Hindlimb muscle (tissue), 1 donor: ENCODE measurements at places on chromosomes 13 and 19.
A peak's percentile ranks its signal among the peaks of the same experiment; 100 is the strongest.

DNA sequence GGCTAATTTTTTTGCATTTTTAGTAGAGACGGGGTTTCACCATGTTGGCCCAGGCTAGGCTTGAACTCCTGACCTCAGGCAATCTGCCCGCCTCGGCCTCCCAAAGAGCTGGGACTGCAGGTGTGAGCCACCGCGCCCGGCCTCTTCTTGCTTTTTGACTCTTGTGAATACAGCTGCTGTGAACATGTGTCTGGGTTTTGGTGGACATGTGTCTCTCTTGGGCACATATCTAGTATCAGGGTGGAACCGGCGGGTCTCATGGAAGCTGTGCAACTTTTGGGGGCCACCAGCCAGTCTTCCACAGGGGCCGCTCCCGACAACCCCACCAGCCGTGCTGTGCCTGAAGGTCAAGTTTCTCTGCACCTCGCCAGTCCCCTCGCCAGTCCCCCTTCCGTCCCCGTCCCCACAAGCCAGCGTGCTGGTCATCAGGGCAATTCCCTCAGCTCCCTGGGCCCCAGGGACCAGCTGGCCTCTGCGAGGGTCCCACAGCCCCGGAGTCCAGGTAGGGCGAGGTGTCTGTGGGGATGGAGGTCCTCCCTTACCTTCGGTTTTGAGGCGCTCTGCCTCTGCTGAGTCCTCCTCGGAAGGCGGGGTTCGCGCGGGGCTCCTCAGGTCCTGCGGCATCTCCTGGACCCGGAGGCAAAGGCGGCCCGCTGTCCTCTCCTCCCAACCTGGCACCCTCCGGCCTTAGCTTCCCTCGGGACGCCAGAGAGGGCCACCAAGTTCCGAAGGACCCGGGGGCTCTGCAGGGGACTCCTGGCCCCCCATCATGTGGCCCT lies 16.3 kb downstream of the SGTA start:
- DNase-seq = no peak

DNA sequence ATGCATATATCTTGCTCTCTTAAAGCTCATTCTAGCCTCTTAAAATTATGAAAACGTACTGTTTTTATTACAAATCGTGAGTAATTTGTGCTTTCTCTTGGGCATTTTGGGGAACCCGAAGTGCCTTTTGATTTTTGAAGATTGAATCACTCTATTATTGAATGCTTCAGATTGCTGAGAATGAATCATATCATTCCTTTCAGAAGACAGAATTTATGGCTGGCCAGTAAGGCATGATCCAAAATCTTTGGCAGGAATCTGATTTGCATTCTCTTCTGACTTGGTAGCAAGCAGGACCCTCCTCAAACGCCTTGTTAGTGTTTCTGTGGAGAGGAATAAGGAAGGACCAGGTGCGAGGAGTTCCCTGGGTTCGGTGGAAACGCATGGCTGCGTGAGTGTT lies 49.5 kb downstream of the STARD13 start:
- no peak for DNase-seq

- no peak for DNase-seq
Observed at GRCh38 chr13:47671776-47672175, 329.3 kb downstream of the SUCLA2 start.

GRCh38 chr13:50071379-50071778 lies 56.1 kb downstream of the KCNRG start:
- no peak for DNase-seq

- no peak for DNase-seq
Observed at GRCh38 chr13:100394005-100394695, 194.4 kb downstream of the GGACT start.

- no peak for DNase-seq
Observed at GRCh38 chr19:33628921-33629825, 7.4 kb downstream of the CHST8 start.

DNA sequence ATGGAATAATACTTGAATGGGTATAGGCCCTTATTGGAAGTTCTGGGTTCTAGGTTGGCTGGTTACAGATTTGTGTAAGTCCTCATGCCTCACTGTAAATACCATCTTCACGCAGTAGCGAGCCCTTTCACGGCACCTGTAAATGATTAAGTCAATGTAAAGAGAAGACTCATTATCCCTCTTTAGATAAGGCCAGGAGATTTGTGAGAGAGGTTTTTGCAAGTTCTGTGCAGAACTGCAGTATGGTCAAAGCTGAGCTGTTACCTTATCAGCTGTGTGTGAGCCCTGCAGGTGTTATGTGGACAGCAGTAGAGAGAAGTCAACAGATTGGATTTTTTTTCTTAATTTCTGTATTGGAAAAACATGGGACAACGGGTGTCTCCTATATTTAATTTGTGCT lies 141.6 kb downstream of the SHISA2 start:
- no peak for DNase-seq

DNA sequence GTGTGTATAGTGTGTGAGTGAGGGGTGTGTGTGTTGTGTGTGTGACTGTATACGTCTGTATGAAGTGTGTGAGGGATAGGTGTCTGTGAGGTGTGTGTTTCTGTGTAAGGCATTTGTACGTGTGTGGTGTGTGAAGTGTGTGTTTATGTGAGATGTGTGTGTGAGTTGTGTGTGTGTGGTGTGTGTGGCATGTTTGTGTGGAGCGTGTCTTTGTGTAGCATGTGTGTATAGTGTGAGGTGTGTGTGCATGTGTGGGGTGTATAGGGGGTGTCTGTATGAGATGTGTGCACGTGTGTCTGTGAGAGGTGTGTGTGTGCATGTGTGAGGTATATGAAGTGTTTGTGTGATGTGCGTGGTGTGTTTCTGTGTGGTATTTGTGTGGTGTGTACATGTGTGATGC lies 13.2 kb upstream of the TNFRSF19 start:
- no peak for DNase-seq

GRCh38 chr19:45443462-45444317 lies 20.0 kb upstream of the ERCC1 start:
- DNase-seq = peak; percentile 83

DNA sequence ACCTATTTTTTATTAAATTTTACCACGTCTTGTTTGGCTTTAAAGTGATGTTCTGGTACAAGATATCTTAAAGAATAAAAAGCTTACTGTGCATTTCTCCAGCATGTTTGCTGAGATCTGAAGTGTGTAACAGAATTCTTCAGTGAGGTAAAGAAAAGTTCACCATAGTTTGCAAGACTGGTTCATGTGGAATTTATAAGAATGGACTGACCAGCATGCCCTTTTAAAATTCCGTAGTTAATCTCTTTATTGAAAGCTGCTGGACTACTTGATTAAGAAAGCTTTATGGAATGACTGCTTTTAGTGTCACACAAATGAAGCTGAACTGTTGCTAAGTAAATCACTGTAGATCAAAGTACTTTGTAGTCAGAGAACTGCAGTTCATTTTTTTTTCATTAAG lies 119.2 kb downstream of the GPC6 start:
- DNase-seq = no peak

- DNase-seq = no peak
Observed at GRCh38 chr19:7385062-7385461, 36.3 kb downstream of the ARHGEF18 start.

DNA sequence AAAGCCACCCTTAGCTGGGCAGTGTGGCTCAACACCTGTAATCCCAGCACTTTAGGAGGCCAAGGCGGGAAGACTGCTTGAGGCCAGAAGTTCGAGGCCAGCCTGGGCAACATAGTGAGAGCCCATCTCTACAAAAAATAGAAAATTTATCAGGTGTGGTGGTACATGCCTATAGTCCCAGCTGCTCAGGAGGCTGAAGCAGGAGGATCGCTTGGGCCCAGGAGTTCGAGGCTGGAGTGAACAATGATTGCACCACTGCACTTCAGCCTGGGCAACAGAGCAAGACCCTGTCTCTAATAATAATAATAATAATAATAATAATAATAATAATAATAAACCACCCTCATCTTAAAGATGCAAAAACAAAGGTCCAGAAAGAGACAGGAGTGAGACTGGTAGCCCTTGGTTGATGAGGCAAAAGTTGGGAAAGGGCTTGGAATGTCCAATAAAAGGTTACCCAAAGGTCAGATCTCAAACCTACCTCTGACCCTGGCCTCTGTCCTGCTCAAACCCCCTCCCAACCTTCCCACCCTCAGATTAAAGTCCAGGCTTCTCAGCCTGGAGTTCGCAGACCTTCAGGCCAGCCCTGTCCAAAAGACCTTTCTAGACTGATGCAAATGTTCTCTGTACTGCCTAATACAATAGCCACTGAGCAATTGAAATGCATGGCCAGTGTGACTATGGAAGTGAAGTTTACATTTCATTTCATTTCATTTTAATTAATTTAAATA lies 9.1 kb downstream of the ZNF575 start:
- DNase-seq = no peak

DNA sequence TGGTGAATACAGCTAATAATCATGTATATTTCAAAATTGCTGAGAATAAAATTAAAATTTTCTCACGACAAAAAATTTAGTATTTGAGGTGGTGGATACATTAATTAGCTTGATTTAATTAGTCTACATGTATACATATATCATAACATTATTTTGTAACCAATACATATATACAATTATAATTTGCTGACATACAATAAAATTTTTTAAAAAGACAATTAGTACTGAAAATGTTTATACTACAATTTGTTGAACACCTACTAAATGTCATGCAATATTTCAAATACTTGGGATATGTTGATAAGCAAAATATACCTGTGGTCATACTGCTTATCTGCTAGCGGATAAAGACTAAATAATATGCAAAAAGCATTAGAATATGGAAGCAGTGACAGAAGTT lies 586.5 kb downstream of the SLITRK6 start:
- DNase-seq = no peak

- no peak for DNase-seq
Observed at GRCh38 chr13:101751488-101751887, 299.0 kb downstream of the ITGBL1 start.

GRCh38 chr13:24148414-24149235 lies 11.9 kb upstream of the SPATA13 start:
- DNase-seq = no peak

DNA sequence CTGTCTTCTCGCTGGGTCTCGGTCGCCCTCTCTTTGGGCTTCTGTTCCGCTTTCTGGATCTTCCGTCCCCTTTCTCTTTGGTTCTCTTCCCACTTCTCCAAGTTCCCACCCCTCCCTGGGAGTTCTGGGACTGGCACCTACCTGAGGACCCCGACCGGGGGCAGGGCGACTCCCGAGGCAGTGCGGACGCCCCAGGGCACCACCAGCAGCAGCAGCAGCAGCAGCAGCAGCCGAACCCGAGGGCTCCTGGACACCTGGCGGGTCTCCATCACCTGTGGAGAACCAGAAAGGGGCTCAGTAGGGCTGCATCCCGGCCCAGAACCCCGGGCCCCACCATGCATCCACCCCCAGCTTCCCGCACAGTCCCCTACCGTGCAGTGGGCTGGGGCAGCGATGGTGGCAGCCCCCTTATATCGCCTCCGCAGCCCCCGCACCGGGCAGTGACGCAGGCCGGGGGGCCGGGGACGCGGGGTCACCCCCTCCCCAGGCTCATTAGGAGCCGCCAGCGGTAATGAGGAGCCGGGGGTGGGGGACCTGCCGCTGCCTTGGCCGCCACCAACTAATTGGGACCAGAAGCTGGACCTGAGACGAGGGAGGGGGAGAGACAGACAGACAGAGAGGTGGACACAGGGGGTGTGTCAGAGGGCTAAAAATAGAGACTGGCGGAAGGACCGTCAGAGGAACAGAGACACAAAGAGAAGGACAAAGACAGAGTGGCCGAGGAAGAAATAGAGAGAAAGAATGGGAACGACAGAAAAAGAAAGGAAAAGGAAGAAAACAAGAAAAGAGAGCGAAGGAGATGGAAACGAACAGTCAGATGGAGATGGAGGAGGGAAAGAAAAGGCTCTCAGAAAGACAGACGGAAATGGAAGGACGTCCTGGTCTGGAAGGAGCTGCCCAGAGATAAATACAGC lies at the start of gene PTH2:
TSS of gene PTH2 (minus strand) at position 371 of the 914 bp plus-strand sequence. CDS start at position 269, 102 bp downstream.
- no peak for DNase-seq

- no peak for DNase-seq
Observed at GRCh38 chr13:75425216-75426009, 56.6 kb downstream of the TBC1D4 start.

DNA sequence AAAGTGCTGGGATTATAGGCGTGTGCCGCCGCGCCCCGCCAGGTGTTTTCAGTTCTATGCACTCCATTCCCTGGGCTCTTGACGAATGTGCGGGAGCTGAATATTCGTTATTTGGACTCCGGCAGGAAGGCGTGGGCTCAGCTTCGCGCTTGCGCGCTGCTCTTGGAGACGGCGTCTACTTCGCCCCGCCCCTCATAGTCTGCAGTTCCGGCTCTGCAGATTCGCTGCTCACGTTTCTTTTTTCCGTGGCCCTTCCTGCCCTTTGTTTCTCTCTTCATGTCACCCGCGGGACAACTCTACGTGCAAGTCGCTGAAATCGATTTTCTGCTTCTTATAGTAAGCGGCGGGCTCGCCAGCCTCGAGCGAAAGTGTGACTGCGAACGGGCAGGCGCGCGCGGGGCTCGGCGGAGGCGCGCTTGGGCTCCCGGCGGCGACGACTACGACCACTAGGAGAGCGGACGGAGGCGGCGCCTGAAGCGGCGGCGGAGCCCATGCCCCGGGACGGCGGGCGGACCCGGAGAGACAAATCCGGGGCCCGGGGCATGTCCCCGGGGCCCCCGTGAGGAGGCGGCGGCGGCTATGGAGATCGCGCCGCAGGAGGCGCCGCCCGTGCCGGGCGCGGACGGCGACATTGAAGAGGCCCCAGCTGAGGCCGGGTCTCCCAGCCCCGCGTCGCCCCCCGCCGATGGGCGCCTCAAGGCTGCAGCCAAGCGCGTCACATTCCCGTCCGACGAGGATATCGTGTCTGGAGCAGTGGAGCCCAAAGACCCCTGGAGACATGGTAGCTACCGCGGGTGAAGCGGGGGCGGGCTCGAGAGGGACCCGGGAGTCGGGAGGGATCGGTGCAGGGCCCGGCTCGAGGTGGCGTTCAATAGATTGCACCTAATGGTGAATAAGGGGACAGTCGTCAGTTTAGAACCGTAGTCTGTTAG lies at the start of gene PPP1R37:
TSS of gene PPP1R37 (plus strand) at position 433 of the 932 bp plus-strand sequence. CDS start at position 580, 147 bp downstream.
- peak; percentile 96 for DNase-seq

DNA sequence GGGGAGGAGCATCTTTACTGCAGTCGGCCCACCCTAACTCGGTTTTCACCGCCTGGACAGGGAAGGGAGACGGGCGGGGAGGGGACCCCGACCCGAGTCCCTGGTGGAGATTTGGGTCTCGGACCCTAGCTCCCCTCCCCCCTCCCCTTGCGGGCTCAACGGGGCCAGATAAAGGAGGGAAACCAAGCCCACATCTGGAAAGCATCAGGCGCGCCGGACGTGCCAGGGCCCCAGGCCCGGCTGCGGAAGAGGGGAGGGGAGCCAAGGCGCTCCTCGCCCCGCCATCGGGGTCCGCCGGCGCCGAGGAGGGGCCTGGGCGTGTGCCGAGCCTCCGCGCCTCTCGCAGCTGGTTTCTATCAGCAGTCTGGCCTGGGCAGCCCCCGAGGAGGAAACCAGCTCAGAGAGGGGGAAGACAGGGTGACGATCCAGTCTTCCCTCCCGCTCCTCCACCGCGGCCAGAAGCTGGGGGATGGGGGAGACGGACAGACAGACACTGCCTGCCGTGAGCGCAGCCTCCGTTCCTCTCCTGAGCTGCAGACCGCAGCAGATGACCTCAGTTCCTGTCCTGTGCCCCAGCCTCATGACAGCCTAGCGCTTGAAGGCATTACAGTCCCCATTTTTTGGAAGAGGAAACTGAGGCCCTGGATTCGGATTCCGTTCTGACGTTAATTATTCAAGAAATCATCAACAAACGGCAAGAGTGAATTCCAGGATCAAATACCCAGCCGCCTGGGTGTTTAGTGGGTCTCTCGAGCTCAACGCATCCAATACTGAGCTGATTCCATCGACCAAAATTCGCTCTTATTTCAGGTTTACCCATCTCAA lies 3.6 kb upstream of the GNG8 start:
- DNase-seq = peak; percentile 88

- DNase-seq = peak; percentile 14
Observed at GRCh38 chr13:39159393-39159792, 121.1 kb downstream of the NHLRC3 start.
